ENCODE measurements at places on chromosomes 2 and 18. TPM values are rescaled to one million over a fixed set of nuclear protein-coding genes. Genes with fewer than 3 reads are reported as not detected.

Gene IL36RN
- not detected for total RNA-seq

Gene UGT1A4
- not detected for total RNA-seq

Gene TMEM182
- 2.1 TPM for total RNA-seq

Gene LYPD6B
- not detected for total RNA-seq

Gene ACOXL
- not detected for total RNA-seq

DNA sequence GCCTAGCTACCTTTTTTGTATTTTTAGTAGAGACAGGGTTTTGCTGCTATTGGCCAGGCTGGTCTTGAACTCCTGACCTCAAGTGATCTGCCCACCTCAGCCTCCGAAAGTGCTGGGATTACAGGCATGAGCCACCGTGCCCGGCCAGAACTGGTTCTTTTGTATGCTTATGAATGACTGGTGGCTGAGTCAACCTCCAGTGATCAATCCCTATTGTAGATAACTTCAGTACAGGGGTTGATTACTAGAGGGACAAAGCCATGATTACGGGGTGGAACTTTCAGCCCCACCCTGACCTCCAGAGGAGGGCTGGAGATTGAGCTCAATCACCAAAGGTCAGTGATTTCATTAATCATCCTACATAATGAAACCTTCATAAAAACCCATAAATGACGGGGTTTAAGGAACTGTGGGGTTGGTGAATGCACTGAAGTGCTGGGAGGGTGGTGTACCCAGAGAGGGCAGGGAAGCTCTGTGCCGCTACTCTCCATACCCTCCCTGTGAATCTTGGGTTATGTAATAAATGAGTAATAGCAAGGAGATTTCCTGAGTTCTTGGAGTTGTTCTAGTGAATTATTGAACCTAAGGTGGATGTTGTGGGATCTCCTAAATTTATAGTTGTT lies 281.8 kb upstream of the CXCR4 start:
- no peak for DNase-seq

DNA sequence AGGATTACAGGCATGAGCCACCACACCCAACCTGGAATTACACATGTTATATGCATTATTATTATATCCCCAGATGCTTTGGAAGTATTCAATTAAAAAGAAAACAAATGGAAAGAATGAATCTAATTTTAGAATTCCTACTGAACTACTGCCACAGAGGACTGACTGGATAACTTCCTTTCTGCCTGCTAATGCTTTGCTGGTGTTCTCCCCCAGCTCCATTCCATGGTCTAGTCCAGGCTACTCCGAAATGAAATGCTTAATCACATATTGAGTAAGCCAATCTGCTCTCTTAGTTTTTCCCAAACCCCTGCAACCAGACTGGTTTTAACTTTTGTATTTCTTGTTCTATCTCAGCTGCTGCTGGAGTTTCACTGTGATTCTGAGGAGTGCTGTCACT lies 519.1 kb downstream of the SOX11 start:
- no peak for DNase-seq

DNA sequence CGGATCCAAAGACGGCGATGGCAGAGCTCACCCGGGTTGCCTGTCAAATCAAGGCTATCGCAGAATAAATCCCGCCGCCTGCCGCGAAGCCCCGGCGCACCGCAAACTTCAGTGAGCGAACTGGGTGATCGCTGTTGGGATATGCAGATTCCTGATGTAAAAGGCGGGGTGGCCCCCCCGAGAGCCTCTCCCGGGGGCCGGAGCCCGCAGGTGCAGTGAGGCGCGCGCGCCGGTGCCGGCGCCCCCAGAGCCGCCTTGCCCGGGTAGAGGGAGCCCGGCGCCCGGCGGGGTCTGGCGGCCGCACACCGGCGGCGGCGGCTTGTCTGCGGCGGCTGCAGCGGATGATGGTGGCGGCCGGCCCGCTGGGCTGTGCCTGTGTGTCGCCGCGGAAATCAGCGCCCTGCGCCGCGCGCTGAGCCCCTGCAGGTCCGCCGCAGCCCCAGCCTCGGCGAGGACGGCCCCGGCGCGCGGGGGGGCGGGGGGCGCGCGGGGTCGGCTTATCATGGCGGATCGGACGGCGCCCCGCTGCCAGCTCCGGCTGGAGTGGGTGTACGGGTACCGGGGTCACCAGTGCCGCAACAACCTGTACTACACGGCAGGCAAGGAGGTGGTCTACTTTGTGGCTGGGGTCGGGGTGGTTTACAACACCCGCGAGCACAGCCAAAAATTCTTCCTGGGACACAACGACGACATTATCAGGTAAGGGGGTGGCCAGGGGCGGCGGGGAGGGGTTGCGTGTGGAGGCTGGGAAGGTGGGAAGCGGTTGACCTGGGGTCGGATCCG lies 1.3 kb downstream of the EML6 start:
- DNase-seq, result no peak

Data from tibial nerve (tissue), 4 donors.